Fibroblast of lung (primary cell): ENCODE measurements at places on chromosomes 3 and 15. TPM values are rescaled to one million over a fixed set of nuclear protein-coding genes. Genes with fewer than 3 reads are reported as not detected.
A peak's percentile ranks its signal among the peaks of the same experiment; 100 is the strongest.

DNA sequence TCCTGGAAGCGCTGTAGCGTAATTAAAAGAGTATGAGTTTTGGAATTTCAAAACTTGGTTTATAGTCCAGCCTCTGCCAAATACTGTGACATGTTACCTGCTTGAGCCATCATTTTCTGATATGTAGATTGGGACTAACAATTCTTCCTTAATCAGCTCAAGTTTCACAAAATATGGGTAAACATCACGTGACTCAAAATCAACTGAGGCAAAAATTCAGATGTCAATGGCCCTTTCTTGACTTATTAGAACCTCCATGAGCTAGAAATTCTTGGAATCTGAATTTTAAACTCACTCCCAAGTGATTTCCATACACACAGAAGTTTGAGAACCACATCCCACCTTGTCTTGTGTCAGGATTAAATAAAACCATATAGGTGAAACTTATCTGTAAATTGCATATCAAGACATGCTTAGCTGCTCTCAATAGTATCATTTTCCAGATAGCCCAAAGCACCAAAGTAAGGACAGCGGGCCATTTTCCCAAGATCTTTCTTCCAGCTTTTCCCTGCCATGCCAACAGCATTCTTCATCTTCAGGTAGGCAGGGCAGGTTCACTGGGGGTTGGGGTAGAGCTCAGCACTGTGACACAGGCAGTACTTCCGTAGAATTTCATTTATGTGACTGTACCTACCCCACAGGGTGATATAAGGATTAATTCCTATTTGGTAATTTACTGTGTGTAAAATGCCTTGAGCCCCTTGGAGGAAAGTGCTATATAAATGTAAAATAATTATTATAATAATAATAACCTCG is 379.0 kb downstream of the TIGIT start:
- DNase-seq, result no peak

- no peak for DNase-seq
Observed at GRCh38 chr15:82597815-82598214, 49.3 kb downstream of the CPEB1 start.

GRCh38 chr3:129837065-129837642 is 56.4 kb downstream of the TMCC1 start:
- peak; percentile 33 for DNase-seq

DNA sequence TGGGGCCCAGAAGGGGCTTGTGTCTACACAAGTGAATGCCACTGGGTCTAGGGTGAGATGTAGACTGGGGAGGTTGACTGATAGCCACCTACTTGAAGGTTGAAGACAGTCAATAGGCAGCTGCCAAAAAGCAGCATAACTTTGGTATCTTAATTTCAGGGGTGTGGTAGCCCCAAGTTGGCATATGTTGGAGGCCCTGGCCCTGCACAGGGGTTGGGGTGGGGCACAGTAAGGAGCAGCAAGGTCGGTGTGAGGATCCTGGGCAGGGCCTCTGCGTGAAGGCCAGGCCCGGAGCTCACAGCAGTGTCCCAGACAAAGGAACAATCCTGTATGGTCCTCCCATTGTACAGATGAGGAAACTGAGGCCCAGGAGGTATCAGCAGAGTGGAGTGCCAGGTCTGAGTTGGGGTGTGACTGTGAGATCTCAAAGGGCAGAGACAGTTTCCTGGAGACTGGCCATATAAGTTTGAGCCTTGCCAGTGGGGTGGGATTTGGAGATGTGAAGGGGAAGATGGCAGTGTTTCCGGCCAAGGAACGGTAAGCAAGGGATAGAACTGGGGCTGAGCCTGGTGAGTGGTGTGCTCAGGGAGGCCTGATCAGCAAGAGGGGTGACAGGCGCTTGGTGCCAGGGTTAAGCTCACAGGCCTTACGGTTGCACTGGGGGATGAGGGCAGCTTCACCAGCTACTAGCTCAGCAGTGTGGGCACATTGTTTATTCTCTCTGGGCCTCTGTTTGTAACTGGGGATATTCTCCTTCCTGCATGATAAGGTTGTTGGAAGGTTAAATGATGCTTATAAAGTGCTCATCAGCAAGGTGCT is 1.7 kb downstream of the KLHL40 start:
- DNase-seq, result no peak

DNA sequence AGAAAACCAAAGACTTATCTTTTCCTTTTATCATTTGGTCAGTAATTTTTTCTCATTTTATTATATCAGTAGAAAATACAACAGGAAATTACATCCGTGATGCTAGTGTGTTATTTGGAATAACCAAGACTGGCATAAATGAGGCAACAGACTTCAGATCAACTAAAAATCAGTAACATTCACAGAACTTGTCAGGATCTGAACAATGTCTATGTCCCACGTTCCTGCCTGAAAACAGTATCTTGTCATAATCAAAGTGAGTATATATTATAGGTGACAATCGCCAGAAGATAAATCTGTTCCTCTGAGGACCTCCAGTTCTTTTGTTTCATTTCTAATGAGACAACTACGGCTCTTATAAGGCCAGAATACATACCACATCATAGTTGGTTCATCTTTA is 41.8 kb downstream of the MYH15 start:
- DNase-seq, result no peak

- peak; percentile 61 for DNase-seq
Observed at GRCh38 chr15:33132722-33133345, 61.7 kb downstream of the FMN1 start.

TMOD2 gene
- 5.4 and 7.0 TPM in 2 replicates for polyA plus RNA-seq

DNA sequence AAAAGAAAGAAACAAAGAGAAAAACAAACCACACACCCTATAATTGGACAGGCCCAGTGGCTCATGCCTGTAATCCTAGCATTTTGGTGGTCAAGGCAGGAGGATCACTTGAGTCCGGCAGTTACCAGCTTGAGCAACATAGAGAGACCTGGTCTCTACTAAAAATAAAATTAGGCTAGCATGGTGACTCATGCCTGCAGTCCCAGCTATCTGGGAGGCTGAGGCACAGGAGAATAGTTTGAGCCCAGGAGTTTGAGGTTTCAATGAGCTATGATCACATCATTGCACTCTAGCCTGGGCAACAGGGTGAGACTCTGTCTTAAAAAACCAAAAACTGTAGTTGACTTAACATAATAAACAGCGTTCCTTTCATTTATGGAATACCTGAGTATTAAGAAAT is 72.3 kb upstream of the ST3GAL6 start:
- DNase-seq, result peak; percentile 54

CCDC54 gene
- not detected in 2 replicates for polyA plus RNA-seq

ADAMTS17 gene
- polyA plus RNA-seq, result 0.01 and 0.09 TPM in 2 replicates

DNA sequence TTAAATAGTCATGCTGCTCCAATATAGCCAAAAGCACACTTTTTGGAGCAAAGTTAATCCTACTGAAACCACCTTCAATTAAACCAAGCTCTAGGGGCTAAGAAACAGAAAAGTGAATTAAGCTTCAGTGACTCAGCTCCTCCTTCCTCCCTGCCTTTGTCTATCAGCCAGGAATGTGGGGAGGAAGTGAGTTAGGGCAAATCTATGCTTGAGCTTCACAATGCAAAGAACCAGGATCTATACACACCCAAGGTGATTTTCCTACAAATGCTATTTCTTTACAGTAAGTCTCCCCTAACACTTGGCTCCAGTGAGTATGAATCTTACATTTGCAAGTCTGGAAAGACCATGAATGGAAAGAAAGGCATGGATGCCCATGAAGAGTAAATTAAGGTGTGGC is 212.1 kb downstream of the P3H2 start:
- peak; percentile 2 for DNase-seq

GRCh38 chr15:75663931-75664421 is 16.3 kb downstream of the SNX33 start:
- DNase-seq, result no peak
